ENCODE measurements at places on chromosomes 4 and X.

DNA sequence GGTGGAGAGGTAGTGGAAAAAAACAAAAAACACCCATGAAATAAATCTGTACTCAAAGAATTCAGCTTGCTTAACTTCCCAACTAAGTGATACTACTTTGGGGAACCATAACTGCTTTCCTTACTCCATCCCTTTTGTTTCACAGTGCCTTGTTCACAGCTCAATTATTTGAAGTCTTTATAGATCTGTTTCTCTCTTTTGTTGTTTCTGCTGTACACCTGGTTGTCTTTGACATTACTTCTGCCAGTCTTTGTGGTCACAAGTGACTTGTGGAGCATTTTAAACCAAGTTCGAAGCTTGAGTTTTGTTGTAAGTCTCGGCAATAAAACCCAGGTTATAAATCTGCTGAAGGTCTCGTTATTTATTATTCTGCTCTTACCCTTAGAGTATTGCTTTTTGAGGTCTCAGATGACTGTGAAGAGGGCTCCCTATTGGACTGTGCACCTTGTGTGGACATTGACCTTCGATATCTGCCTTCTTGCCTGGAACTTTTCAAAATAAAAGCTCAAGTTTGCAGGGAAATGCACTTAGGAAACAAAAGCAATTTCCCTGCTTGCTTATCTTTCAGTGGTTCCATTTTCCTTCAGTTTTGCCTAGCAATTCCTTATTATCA lies 59.8 kb downstream of the ANK2 start:
- DNase-seq, result no peak

DNA sequence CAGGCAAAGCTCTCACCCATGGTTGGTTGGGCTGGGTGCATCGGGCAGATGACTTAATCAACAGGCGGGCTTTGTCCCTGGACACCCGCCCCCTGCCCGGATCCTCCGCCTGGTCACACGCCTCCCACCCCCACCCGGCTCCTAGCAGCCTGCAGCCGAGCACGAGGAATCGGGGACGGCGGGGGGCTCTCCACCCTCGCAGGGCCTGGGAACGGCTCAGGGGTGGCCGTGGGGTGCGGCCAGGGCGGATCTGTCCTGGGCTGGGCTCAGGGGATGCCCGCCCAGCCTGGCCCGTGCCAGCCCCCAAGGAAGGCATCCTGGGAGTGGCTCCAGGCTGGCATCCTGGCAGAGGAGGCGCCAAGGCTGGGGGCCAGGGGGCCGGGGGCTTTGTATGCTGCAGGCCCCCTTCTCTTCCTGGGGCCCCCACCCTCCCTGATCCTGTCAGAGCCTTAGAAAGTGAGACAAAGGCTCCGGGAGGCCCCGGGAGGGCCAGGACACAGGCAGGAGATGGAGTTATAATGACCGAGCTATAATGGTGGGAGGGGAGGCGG lies 32.5 kb upstream of the FGFR3 start:
- DNase-seq, result no peak

DNA sequence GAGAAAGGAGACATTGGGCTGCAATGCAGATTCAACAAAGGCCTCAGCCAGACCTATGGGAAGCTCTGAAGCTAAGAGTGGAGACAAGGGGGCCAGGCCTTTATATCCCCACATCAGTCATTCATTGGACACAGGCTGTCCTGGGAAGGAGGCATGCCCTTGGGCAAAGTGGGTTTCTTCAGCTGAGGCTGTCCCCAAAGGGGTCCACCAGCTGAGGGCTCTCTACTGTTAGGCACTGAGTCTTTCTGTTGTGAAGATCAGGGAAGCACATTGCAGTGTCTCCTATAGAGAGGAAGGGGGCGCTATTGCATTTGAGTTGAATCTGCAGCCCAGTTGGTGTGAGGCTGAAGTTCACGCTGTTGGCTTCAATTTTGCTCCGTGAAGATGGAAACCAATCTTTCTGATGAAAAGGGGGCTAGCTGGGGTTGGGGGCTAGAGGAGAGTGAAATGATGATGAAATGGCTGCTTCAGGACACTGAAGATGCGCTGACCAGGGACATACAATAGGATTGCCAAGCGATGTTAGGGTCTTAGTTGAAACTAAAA lies 48.0 kb downstream of the SLC25A5 start:
- peak; percentile 81 for DNase-seq

DNA sequence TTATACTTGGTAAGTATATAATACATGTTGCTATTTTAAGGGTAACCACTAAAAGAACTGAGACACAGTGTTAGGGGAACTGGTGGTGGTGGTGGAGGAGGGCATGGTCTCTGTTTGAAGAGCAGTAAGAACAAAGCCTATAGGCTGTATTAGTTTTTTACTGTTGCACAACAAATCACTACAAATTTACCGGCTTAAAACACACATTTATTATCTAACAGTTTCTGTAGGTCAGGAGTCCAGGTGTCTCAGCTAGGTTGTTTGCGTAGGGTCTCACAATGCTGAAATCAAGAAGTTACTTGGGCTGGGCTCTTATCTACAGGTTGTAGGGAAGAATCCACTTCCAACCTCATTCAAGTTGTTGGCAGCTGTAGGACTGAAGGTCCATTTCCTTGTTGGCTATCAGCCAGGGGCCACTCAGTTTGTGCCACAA lies 52.6 kb downstream of the CASK start:
- no peak for DNase-seq

GRCh38 chr4:152556283-152556682 lies 20.4 kb upstream of the FBXW7 start:
- DNase-seq, result no peak

DNA sequence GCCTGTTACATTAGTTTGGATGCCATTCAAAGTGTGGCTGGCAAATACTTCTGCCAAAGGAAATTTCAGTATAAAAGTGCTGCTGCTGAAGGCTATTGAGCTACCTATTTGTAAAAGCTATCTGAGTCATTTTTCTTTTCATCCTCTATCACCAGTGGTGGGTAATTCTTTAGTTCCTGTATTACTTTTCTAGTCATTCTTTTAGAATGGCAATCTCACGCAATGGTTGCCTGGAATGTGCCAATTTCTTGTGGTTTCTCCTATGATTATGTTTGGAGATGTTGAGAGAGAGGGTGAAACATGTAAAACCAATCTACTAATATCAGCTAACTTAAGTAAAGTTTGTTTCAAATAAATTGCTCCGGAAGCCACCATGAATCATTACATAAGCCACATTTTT lies 685.0 kb downstream of the RAPGEF2 start:
- no peak for DNase-seq

DNA sequence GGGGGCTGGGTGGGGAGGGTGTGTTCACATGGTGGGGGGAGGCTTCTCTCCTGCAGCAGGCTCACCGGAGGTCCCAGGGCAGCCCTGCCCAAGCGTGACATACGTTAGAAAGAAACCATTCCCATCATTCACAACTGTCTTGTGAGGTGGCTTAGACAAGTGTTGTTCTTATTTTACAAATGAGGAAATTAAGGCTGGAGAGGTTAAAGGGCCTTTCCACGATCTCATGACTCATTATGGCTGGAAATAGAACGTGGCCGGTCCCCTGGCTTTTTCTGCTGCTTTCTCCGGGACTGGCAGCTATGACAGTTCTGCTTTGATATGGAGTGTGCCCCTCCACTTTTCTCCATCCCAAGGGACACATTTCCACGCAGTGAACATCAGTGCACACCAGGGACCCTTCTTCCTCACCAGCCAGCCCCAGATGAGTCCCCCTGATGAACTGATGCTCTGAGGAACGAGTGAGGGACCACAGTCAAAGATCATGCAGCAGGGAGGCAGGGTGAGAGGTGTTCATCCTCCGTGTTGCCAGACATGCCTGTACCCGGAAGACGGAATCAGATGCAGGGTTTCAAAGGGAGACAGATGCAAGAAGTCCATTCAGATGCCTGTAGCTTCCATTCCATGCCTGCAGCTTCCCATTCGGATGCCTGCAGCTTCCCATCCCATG lies 64.0 kb upstream of the ACSL1 start:
- DNase-seq, result no peak

DNA sequence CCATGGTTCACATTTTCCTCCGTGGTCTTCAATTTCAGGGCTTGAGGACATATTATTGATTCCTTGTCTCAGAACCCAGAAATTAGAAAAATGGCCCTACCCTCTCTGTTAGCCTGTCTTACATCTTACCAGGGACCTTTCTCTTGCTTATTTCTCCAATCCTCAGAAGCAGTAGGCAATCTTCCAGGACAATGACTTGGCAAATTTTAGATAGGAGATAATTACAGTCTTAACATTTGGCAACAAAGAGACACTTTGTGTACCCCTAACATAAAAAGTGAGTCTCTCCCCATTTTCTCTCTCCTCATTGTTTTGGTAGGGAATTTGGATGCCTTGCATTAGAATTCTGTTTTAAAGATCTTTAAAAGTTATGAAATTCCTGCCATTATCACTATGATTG lies 778.1 kb upstream of the SLIT2 start:
- no peak for DNase-seq

Measured in GM13976 (cell line).